ENCODE measurements at places on chromosomes 12 and 14.

DNA sequence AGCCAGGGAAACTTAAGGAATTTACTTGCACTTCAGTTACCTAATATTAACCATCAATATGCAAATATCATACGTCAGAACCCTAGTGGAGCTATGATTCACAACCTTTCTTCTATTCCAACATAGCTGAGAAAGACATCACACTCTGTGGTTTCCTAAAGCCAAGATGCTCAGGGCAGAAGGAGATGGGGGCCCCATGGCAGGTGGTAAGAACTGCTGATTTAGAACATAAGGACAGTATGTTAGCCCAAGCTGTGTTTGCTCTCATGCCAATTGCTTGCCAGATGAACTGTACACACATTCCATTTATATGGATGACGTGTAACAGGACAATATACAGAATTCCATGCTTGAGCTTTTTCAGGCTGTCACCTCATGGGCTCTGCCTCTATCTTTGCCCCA lies 34.6 kb downstream of the HECTD4 start:
- DNase-seq: peak; percentile 64

DNA sequence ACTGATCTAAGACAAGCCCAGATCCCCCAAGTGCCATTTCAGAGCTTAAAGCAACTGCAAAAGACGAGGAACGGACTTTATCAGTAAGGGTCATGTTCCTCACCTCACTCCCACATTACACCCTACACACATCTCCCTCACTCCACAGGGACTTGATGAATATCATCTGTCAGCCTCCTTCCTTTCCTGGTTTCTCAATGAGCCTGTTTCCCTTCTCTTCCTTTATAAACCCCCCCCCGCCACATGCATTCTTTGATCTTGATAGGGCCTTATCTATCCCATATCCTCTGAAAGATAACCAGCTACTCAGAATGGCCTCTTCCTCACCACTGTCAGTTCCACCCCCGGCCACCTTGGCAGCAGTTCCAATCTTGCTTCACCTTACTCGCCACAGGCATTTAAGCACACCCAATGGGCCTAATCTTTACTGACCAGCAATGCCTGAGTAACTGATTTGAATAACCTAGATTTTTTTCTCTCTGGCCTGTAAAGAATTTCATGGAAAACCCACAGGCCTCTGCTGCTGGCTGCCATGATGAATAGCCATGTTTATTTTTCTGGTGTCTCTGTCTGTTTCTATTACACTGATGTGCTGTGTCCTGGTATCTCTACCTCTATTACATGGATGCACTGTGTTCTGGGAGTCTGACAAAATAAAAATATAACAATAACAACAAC lies 138.7 kb downstream of the PHLDA1 start:
- no peak for DNase-seq

GRCh38 chr12:121630791-121631355 lies 4.5 kb downstream of the ORAI1 start:
- no peak for DNase-seq

DNA sequence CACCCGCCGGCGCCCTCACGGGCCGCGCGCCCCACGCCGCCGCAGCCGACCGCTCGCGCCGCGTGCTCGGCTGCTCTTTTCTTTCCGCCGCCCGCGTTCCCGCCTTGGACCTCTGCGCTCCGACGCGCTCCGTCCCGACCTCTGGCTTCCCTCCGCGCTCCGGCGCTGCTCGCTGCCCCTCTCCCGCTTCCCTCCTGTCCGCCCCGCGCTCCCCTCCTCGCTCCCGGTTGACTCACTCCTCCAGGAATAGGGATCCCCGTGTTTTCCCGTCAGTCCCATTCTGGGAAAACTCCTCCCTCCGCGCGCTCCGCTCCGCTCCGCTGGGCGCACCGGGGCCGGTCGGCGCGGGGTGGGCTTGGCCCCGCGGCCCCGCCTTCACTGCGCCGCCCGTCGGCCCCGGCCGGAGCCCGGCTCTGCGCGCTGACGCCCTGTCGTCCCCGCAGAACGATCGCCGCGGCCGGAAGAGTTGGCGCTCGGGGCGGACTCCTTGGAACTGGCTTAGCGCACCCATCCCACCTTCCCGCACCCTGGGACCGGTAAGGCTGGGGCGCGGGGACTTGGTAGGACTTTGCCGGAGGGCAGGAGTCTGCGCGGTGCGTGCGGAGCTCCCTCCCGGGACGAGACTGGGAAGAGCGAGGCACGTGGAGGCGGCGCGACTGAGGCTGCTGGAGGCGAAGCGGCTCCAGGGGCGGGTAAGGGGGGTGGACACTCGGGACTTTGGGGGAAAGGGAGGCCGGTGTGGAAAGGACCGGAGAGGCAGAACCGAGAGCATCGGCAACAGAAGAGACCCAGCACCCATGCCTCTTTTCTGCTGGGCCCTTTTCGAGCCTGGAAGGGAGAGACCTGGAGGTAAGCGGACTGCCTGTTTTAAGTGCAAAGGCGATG lies 550 bp downstream of the TEAD4 start:
- peak; percentile 64 for DNase-seq

DNA sequence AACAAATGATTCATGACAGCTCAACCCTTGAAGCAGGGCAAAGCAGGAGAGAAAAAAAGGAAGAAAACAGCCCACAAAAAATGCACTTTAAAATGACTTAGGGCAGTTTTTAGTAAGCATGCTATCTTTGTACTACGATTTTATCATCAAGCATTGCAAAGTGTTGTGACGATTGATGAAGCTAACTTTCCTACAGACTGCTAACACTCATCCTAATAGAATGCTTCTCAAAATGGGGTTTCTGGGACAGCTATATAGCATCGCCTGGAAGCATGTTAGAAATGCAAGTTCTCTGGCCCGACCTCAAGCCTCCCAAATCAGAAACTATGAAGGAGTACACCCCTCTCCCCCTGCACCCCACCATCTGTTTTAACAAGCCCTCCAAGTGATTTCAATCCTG lies 256.4 kb downstream of the SSPN start:
- no peak for DNase-seq

GRCh38 chr14:62126879-62127478 lies 364.8 kb downstream of the SNAPC1 start:
- DNase-seq: peak; percentile 71

DNA sequence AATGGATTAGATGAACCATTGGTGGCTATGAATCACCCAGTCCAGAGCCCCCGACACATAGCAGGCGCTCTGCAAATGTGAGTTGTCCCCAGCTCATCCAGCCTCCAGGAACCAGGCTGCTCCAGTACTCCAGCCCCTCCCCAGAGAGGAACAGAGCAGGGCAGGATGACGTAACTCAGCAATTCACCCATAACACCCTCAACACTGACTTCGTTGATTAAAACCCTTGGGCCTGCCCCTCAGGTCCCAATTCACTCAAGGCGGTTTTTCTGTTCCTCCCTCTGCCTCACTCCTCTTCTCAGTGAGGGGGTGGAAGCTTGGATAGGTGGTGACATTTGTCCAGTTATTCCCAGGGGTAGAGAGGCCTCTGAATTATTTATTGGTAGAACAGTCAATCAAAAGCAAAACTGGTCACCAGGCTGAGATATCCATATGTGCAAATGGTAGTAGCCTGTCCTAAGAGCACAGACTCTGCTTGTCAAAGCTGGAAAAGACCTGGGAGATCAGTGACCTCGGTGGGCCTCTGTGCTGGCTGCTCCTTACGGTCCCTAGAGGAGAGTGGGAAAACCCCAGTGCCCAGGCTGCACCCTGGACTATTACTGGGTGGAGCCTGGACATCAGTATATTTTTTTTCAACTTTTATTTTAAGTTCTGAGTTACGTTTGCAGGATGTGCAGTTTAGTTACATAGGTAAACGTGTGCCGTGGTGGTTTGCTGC lies 97.0 kb downstream of the CMKLR1 start:
- DNase-seq: no peak

DNA sequence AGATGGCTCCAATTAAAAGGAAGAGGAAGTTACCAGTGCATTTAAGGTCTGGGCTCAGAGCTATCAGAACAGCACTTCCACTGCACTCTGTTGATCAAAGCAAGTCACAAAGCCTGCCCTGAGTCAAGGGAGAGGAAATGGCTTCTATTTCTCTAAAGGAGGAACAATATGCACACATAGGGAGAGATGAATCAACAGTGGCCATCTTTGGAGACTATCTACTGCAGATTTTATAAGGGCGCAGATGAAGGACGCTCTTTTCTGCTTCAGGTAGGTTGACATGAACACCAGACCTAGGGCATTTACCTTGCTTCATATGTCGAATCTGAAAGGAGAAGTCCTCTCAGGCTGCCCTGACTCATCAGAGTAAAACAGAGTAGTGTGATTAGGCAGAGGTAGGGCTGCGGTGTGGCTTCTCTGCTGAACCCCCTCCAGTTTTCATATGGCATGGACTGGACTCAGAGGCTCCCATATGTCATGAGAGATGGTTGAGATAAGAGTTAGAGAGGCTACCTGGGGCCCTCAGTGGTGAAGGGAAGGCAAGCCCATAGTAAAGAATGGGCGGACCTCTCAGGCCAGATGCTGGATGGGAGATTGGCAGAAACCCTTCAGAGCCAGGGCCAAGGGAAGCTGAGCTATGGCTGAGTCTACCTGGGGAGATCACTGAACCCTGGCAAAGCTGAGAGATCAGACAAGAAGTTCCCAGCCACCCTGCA lies 84.4 kb downstream of the ARF6 start:
- DNase-seq: no peak

GRCh38 chr12:45223868-45224267 lies 8.0 kb downstream of the ANO6 start:
- DNase-seq: no peak

- DNase-seq: peak; percentile 36
These were observed 7.2 kb upstream of the C1R start for GRCh38 chr12:7099290-7099996.

DNA sequence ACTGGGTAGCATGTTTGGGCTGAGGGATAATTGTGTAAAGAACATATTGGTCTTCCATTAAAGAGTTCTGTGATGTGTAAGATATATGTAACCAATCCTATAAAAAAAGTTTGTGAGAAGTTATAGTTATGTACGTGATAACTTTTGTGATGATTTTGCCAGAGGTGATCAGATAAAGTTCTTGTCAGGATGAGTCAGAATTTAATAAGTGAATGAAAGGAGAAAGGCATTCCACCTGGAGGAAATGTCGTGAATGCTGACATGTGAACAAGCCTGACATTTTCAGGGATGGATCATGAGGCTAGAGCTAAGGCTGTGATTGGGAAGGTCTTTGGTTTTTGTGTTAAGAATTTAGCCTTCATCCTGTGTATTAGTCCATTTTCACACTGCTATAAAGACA lies 241.5 kb downstream of the SNAPC1 start:
- no peak for DNase-seq

DNA sequence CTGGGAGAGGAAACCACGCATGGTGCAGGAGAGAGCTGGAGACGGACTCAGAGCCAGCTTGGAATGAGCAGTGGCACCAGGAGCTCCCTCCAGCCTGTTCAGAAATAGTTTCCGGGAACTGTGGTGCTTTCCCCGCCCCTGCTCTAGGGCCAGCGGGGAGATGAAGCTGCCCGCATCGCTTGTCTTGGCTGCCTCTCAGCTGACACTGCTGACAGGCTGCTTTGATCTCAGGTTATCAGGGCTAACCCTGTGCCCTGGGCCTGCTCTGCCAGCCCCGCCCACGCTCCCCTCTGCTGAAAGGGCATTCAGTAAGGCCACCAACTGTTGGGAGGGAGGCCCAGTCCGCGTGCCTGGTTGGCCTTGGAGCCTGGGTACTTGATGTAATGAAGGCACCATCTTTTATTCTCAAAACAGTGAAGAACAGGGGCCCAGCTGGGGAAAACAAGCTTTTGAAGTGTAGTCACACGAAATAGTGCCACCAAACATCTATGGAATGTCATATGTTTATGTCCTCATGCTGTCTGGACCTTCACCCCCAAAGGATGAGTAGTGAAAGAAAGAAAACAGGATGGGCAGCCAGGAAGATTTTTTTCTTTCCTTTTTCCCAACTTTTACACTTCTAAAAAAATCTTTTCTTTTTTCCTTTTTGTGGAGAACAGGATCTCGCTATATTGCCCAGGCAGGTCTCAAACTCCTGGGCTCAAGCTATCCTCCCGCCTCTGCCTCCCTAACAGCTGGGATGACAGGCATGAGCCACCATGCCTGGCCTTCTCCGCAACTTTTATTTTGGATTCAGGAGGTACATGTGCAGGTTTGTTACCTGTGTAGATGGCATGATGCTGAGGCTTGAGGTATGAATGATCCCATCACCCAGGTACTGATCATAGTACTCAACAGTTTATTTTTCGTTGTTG lies 115.9 kb upstream of the TBX3 start:
- no peak for DNase-seq

- peak; percentile 28 for DNase-seq
These were observed 678 bp downstream of the ZBTB25 start for GRCh38 chr14:64502887-64503433.

DNA sequence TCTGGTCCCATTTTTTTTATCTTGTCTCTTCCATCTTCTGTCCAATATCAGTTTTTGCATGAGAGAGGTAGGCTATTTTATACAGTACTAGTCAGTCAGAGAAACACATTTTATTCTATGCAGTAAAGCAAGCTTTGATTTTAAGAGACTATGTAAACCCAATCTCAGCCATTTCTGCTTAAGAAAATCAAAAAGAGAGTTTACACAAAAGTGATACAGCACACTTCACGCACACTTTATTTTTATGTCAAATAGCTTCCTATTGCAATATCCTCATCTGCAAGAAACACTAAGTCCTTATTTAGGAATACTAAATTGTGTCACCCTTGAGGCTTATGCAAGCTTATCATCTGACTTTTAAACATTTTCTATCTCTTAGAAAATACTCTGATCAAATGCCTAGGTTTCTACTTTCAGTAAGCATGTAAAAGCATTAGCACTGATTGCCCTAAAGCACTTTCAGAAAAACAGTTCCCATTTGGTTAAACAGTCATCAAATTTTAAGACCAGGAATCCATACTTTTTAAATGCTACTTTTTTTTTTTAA lies 78.3 kb downstream of the MED13L start:
- DNase-seq: no peak

DNA sequence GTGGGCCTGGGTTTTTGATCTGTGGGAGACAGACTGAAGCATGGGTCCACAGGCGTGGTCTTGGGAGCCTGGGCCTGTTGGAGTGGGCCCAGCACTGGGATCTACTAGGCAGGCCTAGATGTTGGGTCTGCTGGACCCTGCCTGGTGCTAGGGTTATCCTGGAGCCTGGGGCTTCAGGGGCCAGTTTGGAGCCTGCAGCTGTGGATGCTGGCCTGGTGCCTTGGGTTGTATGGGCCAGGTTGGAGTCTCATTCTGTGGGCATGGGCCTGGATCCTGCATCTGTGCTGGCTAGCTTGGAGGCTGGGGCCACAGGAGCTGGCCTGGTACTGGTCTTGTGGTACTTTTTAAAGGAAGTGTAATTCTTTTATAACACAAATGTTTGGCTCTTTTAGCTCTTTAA lies 68.0 kb downstream of the GPHN start:
- DNase-seq: no peak

DNA sequence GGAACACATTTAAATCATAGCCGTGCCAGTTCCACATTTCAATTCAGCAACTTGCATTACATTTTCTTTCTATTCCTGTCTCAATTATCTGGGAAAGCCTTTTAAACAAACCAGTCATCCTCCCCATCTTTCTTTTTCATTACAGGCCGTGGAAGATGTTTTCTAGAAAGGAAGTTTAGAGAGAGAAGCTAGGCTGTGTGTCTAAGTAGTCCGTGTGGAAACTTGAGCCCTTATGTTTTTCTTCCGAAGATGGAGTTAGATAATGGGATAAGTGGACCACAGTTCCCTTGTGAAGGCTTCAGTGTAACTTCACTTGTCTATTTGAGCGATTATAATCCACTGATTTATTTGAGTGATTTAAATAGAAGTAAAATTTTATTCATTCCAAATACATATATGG lies 12.4 kb upstream of the PPM1H start:
- DNase-seq: no peak
